ENCODE measurements at places on chromosomes 3 and 15. TPM values are rescaled to one million over a fixed set of nuclear protein-coding genes. Genes with fewer than 3 reads are reported as not detected.
A peak's percentile ranks its signal among the peaks of the same experiment; 100 is the strongest.

DNA sequence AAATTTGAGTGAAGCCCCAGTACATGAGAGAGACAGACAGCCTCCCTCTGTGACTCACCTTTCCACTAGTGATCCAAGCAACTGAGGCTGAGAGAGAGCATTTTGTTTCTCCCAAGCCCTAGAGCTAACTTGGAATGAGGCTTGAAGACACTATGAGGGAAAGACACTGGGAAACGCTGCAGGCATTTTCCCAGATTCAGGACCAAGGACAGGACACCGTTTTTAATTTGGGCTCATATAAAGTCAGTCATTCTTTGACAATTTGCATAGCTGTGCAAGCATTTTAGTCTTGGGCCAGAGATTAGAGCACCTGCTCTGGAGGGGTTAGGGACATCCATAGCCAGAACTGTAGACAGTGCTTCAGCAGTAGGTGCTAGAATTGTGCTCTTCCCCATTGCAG, 249.0 kb downstream of the AGBL1 start:
- DNase-seq, result no peak

GRCh38 chr15:25486051-25486450, 47.2 kb upstream of the UBE3A start:
- DNase-seq, result no peak

DNA sequence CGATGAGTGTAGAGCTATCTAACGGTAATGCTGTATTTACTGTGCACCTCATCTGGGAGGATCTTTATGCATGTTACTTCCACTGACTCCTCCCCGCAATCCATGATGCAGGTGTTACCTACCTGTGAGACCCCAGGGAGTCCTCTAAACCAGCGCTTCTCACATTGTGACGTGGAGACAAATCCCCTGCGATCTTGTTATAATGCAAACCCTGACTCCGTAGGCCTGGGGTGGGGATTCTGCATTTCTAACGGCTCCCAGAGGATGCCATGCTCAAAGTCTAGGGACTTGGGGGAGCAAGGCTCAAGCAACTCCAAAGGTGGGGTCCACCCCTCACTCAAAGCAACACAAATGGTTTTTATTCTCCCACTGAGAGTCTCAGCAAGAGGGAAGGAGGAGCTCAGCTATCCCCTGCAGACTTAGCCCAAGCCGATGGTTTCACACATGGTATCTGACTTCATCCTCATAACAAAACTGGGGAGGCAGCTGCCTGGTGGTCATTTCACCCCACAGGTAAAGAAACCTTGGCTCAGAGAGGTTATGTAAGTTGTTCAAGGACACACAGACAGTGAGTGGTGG, 63.6 kb downstream of the PCSK6 start:
- DNase-seq, result no peak

- no peak for DNase-seq
Measured at GRCh38 chr15:65660927-65661326, 39.2 kb downstream of the SLC24A1 start.

- DNase-seq, result no peak
Measured at GRCh38 chr3:27176256-27176655, 192.9 kb downstream of the NEK10 start.

- DNase-seq, result peak; percentile 83
Measured at GRCh38 chr3:70550723-70551319, 238.4 kb upstream of the MDFIC2 start.

The ATP13A5 gene
- total RNA-seq, result 0.09 TPM

The EIF4E3 gene
- total RNA-seq, result 14.3 TPM

The PLS1 gene
- 9.9 TPM for total RNA-seq

The ZNF80 gene
- total RNA-seq, result 0.09 TPM

The PLCH1 gene
- total RNA-seq, result 3.6 TPM

The FES gene
- total RNA-seq, result 23.0 TPM

The BOC gene
- 4.9 TPM for total RNA-seq

The PLSCR2 gene
- 1.2 TPM for total RNA-seq

The SMAD6 gene
- 4.0 TPM for total RNA-seq

The GLDN gene
- 16.8 TPM for total RNA-seq

Measured in pancreas (tissue), 10 donors.